Activated T-helper 2 cell treated with anti-CD3 and anti-CD28 coated beads, Interferon-gamma antibody, Interleukin-2, Interleukin-4, amounts not matched to agents 10 μg/mL and 5 μg/mL and 100 μg/mL, durations not matched to agents 14 hours and 24 hours and 36 hours (primary cell): ENCODE measurements at places on chromosomes 6 and 20. TPM values are rescaled to one million over a fixed set of nuclear protein-coding genes. Genes with fewer than 3 reads are reported as not detected.

Gene COL9A3
- 0.27 and 0.32 TPM in 2 replicates for total RNA-seq

Gene STXBP5
- total RNA-seq: 21.2 and 22.7 TPM in 2 replicates

Gene CD93
- 1.9 and 2.0 TPM in 2 replicates for total RNA-seq

Gene THBD
- total RNA-seq: not detected in 2 replicates

Gene EYS
- total RNA-seq: not detected in 2 replicates

Gene ADGRF1
- not detected in 2 replicates for total RNA-seq

Gene IMPG1
- not detected in 2 replicates for total RNA-seq

Gene AIG1
- 2.3 and 2.4 TPM in 2 replicates for total RNA-seq

Gene NRM
- 23.1 and 24.2 TPM in 2 replicates for total RNA-seq

Gene PI3
- not detected in 2 replicates for total RNA-seq

Gene CRIP3
- 0.34 and 0.75 TPM in 2 replicates for total RNA-seq

Gene ERVFRD-1
- total RNA-seq: not detected in 2 replicates

Gene LAMA5
- 3.1 and 3.9 TPM in 2 replicates for total RNA-seq

Gene OR2B6
- not detected in 2 replicates for total RNA-seq

Gene DLL1
- not detected in 2 replicates for total RNA-seq

Gene OPN5
- total RNA-seq: not detected in 2 replicates

Gene RSPO4
- total RNA-seq: not detected in 2 replicates
